ENCODE measurements at places on chromosomes 1 and 21.

DNA sequence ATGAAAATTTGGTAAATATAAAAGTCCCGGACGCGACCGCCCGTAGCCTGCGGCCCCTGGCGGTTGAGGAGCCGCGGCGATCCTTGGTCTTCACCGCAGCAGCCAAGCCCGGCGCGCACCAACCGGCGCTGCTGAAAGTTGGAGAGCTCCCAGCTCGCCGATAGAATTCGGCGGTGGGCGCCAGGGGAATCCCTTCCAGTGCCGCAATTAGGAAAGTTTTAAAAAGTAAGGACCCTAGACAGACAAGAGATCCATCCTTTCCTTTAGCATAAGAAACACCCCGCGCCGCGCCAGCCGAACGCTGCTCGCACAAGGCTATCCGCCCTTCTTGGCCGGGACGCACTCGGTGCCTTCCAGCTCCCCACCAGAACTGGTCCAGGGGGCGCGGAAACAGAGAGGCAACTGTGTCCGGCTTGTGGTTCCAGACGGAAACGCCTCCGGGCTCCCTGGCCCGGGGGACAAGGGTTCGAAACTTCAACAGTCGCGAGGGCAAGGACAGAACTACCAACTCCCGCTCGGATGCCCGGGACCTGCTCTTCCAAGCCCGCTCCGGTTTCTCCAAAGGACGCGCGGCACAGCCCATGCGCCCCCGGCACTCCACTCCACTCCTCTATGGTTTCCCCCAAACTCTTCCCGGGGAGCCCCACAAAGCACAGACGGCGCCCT lies 1.7 kb downstream of the FAM78B start:
- DNase-seq = peak; percentile 8

DNA sequence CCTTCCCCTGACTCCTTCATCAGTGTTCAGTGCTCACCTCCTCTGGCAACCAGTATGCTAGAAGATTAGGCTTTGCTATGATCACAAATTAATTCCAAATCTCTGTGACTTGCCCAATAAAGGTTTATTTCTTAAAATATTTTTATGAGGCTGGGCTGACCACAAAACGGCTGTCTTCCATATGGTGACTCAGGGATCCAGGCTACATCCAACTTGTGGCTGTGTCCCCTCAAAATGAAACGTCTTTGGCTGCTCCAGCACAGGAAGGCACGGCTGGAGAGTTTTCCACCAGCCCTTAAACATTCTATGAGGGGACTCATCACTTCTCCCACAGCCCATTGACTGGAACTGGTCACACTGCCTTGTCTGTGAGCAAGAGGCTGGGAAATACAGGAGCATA lies 131.5 kb downstream of the HUNK start:
- no peak for DNase-seq

DNA sequence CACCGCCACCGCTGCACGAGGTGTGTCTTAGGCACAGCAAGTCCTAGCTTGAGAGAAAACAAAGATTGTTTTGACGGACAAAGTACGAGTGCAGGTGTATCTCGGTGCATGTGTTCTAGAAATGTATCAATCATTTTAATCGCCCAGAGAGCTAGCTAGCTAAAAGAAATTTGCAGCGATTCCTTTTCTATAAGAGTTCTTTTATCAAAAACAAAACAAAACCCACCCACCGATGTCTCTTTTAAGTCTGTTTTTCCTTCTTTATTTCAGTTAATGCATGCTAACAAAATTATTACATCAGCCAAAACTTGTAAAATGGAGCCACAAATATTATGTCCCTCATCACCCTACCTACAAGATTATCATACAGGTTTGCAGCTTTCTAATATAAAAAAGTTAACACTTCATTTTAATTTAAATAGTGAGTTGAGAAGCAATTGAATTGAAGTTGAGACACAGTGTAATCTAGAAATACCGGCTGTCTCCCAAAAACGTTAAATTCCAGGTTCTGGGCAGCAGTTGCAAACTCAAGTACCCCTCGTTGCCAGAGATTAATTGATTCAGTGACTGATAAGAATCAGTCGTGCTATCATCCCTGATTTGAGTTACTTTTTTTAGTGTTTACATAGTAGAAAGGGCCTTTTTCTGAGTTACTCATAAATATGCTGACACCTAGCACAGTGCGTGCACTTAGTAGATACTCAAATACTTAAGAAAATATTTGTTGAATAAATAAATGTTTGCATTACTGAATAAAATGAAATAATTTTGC lies 1.5 kb upstream of the SYDE2 start:
- DNase-seq = no peak

GRCh38 chr1:90724926-90725656 lies 8.0 kb upstream of the BARHL2 start:
- DNase-seq = no peak

GRCh38 chr1:2271841-2272655 lies 43.9 kb downstream of the SKI start:
- DNase-seq = no peak

- DNase-seq = peak; percentile 44
Measured at GRCh38 chr1:116910379-116911187, 867 bp downstream of the PTGFRN start.

GRCh38 chr1:153362187-153362775 lies 4.6 kb downstream of the S100A9 start:
- no peak for DNase-seq

Data from CD4-positive, alpha-beta T cell treated with Interleukin-10 for 1 hour (primary cell).